G401 (cell line): ENCODE measurements at places on chromosomes 12 and 14. TPM values are rescaled to one million over a fixed set of nuclear protein-coding genes. Genes with fewer than 3 reads are reported as not detected.

The TNS2 gene
- 13.7 and 21.0 TPM in 2 replicates for total RNA-seq

The APOLD1 gene
- 31.6 and 39.5 TPM in 2 replicates for total RNA-seq

The RAB15 gene
- 15.8 and 26.2 TPM in 2 replicates for total RNA-seq

The TMPRSS12 gene
- total RNA-seq = not detected in 2 replicates

The ZFHX2 gene
- under 0.01 and 0.03 TPM in 2 replicates for total RNA-seq

The BCL11B gene
- not detected in 2 replicates for total RNA-seq

The ARHGAP9 gene
- total RNA-seq = 0.18 TPM in 1 of 2 replicates, not detected in the other

The LRRC10 gene
- total RNA-seq = not detected in 2 replicates

The SLC6A12 gene
- not detected in 2 replicates for total RNA-seq

The CD69 gene
- not detected in 2 replicates for total RNA-seq
